Naive thymus-derived CD8-positive, alpha-beta T cell (primary cell): ENCODE measurements at places on chromosomes 3 and 15. TPM values are rescaled to one million over a fixed set of nuclear protein-coding genes. Genes with fewer than 3 reads are reported as not detected.

Gene RARB
- polyA plus RNA-seq, result not detected

Gene AP3B2
- 0.31 TPM for polyA plus RNA-seq

Gene IGF2BP2
- not detected for polyA plus RNA-seq

Gene TMEM207
- polyA plus RNA-seq, result not detected

Gene ZNF660
- not detected for polyA plus RNA-seq

Gene SH2D7
- polyA plus RNA-seq, result not detected

Gene ZBTB20
- polyA plus RNA-seq, result 20.5 TPM

Gene MITF
- not detected for polyA plus RNA-seq

Gene VPS33B
- 5.3 TPM for polyA plus RNA-seq

Gene CCR4
- polyA plus RNA-seq, result not detected

Gene PRR23A
- not detected for polyA plus RNA-seq

Gene COL6A5
- not detected for polyA plus RNA-seq

Gene ARL14
- polyA plus RNA-seq, result not detected

Gene TEX55
- not detected for polyA plus RNA-seq

Gene GOLGA6A
- 0.05 TPM for polyA plus RNA-seq
